ENCODE measurements at places on chromosomes 11 and 22.

- DNase-seq = no peak
Measured at GRCh38 chr11:102590276-102591049, 34.7 kb downstream of the MMP20 start.

DNA sequence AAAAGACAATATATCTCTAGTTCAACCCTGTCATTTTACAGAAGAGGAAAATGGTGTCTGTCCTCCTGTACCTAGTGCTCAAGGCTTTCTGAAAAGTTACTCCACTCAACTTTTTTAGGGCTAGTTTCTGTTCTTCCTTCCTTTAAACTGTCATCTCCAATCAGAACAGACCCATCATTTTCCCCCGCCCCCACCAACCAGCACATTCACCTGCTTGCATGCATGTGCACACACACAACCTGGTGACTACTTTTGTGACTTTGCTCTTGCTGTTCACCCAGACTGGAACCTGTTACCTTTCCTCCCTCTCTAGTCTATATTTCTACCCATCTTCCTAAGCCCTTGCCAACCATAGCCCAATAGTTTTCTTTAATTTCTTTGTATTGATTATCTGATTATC is 5.6 kb downstream of the FBXO7 start:
- no peak for DNase-seq

- no peak for DNase-seq
Measured at GRCh38 chr22:27412866-27413445, 388.6 kb downstream of the MN1 start.

- DNase-seq = no peak
Measured at GRCh38 chr22:50481440-50482106, at the start of gene ADM2. Gene ADM2, plus strand, starts transcription at chr22:50481543. Its CDS starts 305 bp downstream, at chr22:50481848.

DNA sequence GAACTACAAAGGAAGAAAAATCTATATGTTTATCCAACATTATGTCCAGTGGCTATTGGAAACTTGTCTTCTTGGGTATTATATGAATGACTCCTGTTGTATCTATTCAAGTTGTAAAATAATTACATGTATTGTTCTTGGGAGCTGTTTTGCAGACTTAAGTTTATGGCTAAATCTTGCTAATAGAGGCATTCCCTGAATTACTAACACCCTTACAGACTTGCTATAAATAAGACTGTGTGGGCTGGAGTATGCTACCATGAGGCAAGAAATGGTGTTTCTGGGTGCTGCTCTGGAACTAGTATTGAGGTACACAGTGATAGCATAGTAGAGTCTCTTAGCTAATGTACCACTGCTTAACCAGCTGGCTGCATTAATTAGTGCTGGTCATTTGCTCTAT is 155.1 kb downstream of the HIPK3 start:
- DNase-seq = no peak
